ENCODE measurements at places on chromosomes 7 and 10.

DNA sequence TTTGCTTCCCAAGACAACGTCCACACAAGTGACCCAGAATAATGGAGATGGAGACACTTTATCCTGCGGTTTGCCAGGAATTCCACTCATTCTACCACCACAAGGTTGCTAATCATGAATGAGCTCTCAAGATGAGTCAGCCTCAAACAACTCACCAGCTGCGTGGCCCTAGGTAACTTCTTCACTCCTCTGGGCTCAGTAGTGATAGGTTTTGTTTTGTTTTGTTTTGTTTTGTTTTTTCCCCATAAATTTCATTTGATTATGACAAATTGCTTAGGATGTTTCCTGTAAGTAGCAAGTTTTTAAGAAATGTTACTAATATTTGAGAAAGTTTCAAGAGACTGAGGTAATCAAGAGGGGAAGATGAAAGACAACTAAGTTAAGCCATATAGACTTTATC lies 286.8 kb downstream of the PARD3 start:
- DNase-seq, result no peak

DNA sequence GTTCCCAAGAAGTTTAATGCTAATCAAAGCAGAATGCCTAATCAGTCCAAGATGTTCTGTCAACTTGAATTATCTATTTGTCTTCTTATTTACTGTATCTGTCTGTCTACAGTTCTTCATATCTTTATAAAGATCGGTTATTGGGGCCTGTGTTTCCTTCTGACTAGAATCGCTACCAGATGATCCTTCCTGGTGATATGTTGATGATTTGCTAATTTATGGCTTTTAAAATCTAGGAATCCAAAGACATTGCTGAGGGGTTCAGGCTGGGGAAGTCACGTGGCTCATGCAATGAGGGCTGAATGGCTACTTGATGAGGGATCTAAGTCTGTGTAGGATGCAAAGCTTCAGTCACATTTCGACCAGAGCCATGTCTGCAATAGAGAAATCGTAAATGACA lies 536.3 kb downstream of the KCNMA1 start:
- DNase-seq, result no peak

DNA sequence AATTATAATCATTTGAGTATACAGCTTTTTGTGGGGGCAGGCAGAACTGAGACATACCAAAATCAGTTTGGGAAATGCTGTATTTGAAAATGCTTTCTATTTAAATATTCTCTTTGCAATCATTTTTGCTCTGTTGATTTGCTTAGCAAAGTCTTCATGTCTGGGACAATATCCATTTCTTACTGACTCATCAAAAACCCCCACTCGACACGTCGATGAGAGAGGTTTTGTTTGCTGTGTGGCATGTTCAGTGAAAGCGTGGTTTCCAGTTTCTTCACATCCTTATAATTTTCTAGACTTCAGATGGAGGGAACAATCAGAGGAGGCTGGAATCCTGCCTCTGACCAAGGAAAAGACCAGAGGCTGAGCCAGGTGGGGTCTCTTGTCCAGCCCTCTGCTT lies 28.9 kb downstream of the HTRA1 start:
- no peak for DNase-seq

DNA sequence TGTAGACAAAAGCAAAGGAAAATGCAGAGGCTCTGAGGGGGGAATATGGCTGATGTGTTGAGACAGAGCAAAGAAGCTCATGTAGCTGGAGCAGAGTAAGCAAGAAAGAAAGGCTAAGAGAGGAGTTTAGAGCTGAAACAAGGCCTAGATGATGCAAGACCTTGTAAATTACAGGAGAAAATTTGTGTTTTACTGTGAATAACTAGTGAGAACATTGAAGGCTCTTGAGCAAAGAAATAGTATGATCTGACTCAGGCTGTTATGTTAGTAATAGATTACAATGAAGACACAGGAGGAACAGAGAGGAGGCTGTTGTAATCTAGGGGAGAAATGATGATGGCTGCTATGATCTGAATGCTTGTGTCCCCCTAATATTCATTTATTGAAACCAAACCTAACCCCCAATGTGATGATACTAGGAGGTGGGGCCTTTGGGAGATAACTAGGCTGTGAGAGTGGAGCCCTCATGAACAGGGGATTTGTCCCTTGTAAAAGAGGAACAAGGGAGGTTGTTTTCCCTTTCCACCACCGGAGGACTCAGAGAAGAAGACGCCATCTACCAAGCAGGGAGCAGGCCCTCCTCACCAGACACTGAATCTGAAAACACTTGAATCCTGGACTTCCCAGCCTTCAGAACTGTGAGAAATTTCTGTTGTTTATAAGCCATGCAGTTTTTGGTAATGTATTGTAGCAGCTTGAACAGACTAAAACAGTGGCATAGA lies 394.9 kb downstream of the HTR7 start:
- DNase-seq, result no peak

GRCh38 chr7:44237696-44238095 lies 36.9 kb downstream of the YKT6 start:
- DNase-seq, result no peak

Measured in CMK (cell line).